Neural cell (in vitro differentiated cells): ENCODE measurements at places on chromosomes 4 and X. TPM values are rescaled to one million over a fixed set of nuclear protein-coding genes. Genes with fewer than 3 reads are reported as not detected.

The EDNRA gene
- polyA plus RNA-seq: 0.19 and 0.20 TPM in 2 replicates

The MAGEC1 gene
- polyA plus RNA-seq: not detected in 2 replicates

The LYAR gene
- polyA plus RNA-seq: 10.0 and 14.7 TPM in 2 replicates

The TLR6 gene
- polyA plus RNA-seq: not detected in 2 replicates

The AKAP17A gene
- 48.7 and 59.2 TPM in 2 replicates for polyA plus RNA-seq

The GAGE12J gene
- not detected in 2 replicates for polyA plus RNA-seq

The UBL4A gene
- polyA plus RNA-seq: 28.5 and 32.2 TPM in 2 replicates

The FGG gene
- not detected in 2 replicates for polyA plus RNA-seq

The ASB5 gene
- 1.8 TPM in 1 of 2 replicates, not detected in the other for polyA plus RNA-seq

The WFS1 gene
- 4.5 and 8.4 TPM in 2 replicates for polyA plus RNA-seq

The SMIM10L2A gene
- 4.7 and 5.4 TPM in 2 replicates for polyA plus RNA-seq

The AKAP4 gene
- not detected in 2 replicates for polyA plus RNA-seq

The MTCP1 gene
- 1.1 and 2.4 TPM in 2 replicates for polyA plus RNA-seq

The FGF16 gene
- not detected in 2 replicates for polyA plus RNA-seq

The GRID2 gene
- polyA plus RNA-seq: 14.9 and 18.4 TPM in 2 replicates

The TKTL1 gene
- 0.14 TPM in 1 of 2 replicates, not detected in the other for polyA plus RNA-seq

The GASK1B gene
- 0.40 and 4.9 TPM in 2 replicates for polyA plus RNA-seq
